IPS DF 6.9 (cell line): ENCODE measurements at places on chromosomes 16 and 17.

GRCh38 chr16:23930791-23931190, 95.0 kb downstream of the PRKCB start:
- DNase-seq: no peak

DNA sequence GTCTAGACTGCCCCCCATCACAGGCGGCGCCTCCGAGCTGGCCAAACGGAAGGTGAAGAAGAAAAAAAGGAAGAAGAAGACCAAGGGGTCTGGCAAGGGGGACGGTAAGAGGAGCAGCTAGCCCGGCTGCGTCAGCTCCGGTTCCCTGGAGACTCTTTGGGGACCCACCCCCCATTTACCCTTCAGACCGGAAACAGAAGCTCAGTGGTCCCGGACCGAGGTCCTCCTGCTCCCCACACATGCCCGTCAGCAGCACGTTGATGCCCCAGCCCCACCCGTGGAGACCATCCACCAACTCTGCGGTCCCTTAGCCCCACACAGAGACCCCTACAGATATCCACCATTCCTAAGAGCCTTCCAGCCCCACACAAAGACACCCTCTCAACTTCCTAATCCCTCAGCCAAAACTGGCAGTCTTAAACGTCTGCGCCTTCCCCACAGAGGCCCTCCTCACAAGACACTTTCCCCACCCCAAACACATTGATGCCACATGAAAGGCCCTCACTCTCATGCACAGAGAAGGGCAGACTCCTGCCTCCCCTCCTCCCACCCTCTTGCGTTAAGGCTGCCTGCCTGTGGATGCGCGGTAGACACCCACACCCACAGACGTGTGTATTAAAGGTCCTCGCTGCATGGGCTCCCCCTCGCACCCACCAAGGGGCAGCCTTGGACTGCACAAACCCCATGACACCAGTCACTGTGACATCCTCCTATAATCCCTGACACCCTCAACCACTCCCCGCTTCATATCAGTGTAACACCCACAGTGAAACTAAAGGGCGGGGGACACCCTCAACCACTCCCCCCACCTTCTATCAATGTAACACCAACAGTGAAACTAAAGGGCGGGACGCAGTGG, 58.2 kb upstream of the RPH3AL start:
- no peak for DNase-seq

- DNase-seq: no peak
Measured at GRCh38 chr17:76546556-76547182, 6.8 kb downstream of the PRCD start.

GRCh38 chr17:75250009-75250471, 11.4 kb downstream of the GGA3 start:
- DNase-seq: no peak

DNA sequence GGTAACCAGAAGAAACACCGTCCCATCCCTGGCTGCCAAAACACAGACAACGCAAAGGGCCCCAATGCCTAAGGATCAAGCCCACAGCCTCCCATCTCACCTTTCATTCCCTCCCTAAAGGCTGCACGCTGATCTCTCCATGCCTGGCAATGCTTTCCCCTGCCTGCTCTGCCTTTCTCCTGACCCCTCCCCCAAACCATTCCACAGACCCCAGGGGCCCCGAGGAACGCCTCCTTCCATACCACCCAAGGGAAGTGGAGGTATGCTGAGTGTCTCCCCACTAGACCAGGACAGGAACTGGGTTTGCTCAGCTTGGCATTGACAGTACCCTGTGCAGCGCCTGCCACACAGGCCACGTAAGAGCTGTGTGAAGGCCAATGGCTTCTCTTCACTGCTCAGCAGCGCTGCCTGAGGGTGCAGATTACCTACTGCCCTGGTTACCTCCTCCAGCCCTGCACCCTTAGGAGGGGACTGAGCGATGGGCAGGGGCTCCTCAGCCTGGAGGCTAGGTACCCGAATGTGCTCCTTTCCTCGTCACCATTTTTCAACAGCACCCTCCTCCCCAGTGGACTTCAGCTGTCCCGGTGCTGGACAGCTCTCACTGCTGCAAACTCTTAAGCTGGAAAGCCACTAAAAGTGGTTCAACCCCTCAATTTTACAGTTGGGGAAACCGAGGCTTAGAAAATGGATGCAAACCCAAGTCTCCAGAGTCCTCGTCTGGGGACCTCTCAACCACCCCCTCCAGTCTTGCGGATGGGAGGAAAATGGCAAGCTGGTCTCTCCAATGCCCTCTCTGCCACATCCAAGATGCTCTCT, 45.0 kb downstream of the SRCIN1 start:
- no peak for DNase-seq

DNA sequence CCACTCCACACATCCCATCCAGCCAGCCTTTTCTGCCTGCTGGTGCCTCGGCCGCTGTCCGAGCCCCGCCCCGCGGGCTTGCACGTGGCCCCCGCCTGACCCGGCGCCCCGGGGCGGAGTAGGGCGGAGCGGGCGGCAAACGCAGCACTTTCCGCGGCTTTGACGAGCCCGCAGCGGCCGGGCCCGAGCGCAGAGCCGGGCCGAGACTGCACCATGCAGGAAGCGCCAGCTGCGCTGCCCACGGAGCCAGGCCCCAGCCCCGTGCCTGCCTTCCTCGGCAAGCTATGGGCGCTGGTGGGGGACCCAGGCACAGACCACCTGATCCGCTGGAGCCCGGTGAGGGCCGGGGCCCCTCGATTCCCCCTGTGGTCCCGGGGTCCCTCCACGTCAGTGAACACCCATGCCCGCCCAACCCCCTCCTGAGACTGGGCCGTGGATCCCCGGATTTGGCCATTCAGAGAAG, at the start of gene HSF4:
Gene HSF4, plus strand, starts transcription at position 147 of the 463 bp plus-strand sequence. Its CDS starts 67 bp downstream, at position 214.
- no peak for DNase-seq

DNA sequence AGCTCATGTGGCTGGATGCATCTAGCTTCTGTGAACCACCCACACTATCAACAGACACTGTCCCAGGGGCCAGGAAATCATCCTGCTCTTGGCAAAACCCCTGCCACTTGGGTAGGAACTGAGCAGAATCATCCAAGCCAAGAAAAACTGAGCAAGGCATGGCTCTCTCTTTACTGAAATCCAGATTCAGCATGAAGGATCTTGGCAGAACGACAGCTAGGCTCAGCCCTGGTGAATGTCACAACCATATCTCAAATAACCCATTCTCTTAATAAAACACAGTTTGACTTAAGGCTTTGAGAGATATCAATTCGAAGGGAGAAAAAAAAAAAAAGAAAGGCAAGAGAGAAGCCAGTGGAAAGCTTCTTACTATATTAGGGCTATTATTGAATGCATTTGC, 72.2 kb downstream of the MAF start:
- no peak for DNase-seq

DNA sequence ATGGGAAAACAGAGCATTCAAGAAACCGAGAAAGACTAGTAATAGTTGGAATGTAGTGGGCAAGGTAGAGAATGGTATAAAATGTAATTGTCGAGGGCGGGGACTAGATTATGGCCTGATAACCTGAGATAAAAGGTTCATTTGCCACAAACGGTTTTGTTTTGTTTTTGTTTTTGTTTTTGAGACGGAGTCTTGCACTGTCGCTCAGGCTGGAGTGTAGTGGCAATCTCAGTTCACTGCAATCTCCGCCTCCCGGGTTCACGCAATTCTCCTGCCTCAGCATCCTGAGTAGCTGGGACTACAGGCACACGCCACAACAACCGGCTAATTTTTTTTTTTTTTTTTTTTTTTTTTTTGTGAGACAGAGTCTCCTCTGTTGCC, 1.4 kb downstream of the NEK8 start:
- no peak for DNase-seq

- DNase-seq: no peak
Measured at GRCh38 chr17:30199600-30199999, 35.9 kb downstream of the SLC6A4 start.

DNA sequence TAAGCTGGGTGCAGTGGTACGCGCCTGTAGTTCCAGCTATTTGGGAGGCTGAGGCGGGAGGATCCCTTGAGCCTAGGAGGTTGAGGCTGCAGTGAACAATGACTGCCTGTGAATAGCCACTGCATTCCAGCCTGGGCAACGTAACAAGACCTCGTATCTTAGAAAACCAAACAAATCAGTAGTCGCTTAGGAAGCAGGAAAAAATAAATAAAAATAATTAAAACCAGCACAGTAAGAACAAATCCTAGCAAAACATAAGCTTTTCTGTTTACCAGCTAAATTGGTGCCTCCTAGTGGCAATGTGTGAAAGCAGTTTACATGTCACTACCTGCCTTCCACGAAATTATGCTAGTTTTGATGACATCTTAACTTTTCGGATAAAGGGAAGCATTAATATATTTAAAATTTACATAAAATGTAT, 1.3 kb downstream of the ARMC5 start:
- DNase-seq: no peak

GRCh38 chr16:560701-561412, 663 bp downstream of the PRR35 start:
- no peak for DNase-seq

DNA sequence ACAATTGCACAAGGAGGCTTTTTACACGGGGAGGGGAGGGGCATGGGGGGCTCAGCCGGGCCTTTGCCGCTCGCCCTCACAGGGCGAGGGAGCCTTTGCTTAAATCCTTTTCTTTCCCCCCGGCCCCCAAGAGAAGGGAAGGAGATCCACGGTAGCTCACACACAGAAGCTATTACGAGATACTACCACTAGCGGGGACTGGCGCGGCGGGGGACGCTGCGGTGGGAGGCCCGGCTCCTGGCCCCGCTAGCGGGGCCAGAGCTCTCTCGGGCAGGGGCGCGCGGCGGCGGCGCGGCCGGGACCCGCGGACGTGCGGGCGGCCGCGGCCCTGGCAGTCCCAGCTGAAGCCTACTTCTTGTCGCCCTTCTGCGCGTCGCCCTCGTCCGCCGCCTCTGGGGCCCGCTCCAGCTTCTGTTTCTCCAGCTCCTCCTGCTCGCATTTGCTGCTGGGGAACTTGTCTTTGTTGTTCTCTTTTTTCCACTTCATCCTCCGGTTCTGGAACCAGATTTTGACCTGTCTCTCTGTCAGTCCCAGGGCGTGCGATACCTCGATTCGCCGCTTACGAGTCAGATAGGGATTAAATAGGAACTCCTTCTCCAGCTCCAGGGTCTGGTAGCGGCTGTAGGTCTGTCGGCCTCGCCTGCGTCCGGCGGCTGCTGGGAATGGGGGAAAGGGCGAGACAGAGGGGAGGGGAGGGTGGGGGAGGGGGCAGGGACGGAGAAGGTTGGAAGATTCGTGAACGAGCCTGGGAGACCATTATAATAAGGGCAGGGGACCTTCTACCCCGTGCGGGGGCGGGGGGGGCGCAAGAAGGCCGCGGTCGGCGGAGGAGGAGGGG, 2.0 kb downstream of the HOXB8 start:
- no peak for DNase-seq

DNA sequence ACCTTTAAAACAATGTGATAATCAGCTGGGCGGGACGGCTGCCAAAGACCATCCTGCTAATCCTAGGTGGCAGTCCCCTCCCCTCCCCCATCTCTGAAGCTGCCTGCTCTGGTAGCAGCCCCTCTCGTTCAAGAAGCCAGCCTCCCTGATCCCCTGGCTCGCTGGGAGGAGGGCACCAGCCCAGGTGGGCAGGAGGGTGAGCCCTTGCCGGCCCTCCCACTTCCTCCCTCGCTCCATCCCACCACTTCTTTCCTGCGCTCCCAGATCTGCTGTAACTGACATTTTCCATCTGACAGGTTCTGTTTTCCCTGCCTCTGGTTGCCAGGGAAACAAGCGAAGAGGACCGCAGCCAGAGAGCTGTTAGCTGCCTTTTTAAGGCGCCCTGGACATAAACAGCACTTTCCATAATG, 155.7 kb upstream of the TNRC6C start:
- no peak for DNase-seq

- DNase-seq: no peak
Measured at GRCh38 chr17:17736205-17737183, 55.2 kb downstream of the RAI1 start.

GRCh38 chr17:37111329-37111728, 162.6 kb downstream of the AATF start:
- DNase-seq: no peak

DNA sequence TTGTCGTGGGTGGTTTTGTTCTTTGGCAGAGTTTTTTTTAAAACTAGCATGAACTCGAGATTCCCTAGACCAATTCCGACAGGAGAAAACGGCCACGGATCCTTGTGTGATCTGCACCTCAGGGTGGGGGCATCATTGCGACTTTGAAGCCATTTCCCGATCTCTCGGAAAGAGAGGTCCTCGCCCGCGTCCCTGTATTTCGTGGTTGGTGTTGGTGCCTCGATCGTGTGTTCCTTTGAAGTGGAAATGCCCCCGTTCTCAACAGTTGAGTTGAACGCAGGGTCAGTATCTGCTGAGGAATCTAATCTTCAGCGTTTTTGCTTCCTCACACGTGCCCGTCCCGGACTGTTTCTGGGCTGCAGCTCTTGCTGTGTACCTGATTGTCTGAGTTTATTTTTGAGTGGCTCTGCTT, 1.1 kb downstream of the CRAMP1 start:
- DNase-seq: no peak

DNA sequence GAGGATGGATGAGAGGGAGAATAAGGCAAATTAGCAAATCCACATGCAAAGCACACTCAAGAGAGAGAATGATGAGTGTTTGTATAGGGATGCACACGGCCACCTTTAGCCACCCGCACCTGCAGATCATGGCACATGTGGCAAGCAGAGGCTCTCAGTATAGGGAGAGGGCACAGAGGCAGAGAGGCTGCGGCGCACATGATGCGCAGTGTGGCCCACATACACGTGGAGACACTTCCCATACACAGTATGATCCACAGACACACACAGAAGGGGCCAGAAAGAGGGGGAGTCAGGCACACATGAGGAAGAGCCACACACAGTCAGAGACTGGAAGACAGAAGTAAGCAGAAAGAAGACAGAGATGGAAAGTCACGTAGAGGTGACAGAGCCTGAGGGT, 6.5 kb upstream of the CHD3 start:
- DNase-seq: no peak

GRCh38 chr17:42061646-42062487, 11.5 kb upstream of the C17orf113 start:
- no peak for DNase-seq

DNA sequence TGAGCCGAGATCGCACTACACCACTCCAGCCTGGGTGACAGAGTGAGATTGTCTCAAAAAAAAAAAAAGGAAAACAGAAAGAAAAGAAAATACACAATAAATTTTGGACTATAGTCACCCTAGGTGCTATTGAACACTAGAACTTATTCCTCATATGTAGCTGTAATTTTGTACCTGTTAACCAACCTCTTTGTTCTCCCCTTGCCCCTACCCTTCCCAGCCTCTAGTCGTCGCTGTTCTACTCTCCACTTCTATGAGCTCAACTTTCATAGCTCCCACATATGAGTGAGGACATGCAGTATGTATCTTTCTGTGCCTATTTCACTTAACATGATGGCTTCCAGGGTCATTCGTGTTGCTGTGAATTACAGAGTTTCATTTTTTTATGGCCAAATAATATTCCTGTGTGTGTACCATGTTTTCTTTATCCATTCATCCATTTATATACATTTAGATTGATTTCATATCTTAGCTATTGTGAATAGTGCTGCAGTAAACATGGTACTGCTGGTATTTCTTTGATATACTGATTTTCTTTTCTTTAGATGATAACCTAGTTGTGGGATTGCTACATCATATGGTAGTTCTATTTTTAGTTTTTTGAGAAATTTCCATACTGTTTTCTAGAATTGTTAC, 28.3 kb downstream of the VPS35L start:
- DNase-seq: peak; percentile 33
